ENCODE measurements at places on chromosomes 4 and X.

DNA sequence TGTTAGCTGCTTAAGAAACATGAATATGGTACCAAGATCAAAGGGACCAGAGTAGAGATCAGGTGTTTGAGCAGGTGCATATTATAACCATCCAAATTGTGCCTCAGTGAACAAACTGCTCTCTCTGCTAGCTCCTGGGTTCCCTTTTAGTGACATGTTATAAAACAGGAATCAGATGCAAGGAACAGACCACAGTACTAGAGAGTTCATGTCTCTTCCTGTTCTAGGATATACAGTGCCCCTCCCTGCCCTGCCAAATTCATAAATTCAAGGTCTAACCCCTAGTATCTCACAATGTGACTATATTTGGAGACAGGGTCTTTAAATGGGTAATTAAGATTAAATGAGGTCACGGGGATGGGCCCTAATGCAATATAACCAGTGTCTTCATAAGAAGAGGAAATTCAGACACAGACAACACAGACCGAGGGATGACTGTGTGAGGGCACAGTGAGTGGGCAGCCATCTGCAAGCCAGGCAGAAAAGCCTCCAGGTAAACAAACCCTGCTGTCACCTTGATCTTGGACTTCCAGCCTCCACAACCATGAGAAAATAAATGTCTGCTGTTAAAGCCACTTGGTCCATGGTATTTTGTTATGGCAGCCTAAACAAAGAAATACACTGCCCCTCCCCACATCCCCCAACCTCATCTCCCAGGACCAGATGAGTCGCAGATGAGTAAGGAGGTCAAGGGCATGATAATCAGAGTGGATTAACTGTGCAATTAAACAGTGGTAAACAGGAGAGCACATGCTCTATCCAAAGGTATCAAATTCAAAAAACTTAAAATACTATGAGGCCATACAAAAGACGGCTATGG is 82.5 kb downstream of the RBM47 start:
- no peak for DNase-seq

- DNase-seq = no peak
Observed at GRCh38 chrX:108323751-108324150, 114.5 kb downstream of the COL4A6 start.

DNA sequence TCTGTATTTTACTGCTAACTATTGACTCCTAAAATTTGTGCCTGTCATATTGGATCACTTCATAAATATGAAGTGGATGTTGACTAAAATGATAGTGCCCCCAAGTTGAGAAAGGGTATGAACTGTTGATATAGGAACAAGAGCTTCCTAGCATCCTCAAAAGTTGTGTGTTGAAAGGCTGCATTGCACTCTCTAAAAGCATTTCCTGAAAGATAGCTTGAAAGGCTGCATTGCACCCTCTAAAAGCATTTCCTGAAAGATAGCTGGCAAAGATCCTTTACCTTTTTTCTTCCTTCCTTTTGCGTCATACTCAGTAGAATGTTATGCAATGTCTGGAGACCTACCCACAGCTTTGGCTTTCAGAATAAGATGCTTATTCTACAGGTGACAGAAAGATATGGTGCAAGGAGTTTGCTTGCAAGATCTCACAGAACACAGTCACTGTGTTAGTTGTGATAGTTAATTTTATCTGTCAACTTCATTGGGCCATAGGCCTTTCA is 274.6 kb upstream of the GALNTL6 start:
- no peak for DNase-seq

DNA sequence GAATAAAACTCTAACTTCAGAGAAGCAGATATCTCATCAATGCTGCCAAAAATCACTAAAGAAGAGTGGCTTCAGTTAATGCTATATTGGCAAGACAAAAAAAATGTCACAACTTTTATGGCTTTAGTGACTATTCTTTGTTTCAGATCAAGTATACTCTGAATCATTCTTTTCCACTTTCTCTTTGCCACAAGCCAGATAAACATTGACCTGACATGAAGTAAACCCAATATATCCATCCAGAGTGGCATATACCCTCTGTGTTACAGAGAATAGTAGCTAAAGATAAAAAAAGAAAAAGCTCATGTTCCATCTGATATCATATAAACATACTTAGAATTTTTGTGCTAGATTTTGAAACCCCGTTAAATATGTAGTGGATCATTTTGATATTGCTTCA is 206.7 kb upstream of the CNKSR2 start:
- DNase-seq = no peak

DNA sequence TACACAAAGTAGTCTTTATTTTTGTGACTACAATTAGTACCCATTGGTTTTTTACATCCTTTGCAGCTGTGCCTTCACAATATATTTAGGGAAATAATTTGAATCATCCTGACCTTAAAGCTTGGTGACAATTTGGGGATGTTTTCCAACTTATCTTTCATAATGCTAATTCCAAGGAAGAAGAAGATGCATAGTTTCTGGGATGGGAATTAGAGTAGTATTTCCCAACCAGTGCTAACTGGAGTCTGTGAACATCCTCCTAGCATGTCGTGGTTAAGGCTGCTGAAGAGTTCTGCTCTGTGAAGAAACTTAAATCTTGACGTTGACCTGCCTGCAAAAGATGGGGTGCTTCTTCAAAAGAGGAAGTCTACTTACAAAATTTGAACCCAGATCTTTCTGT is 173.5 kb downstream of the ANK2 start:
- no peak for DNase-seq

GRCh38 chrX:55107911-55108310 is 19.1 kb downstream of the PAGE2 start:
- DNase-seq = no peak

DNA sequence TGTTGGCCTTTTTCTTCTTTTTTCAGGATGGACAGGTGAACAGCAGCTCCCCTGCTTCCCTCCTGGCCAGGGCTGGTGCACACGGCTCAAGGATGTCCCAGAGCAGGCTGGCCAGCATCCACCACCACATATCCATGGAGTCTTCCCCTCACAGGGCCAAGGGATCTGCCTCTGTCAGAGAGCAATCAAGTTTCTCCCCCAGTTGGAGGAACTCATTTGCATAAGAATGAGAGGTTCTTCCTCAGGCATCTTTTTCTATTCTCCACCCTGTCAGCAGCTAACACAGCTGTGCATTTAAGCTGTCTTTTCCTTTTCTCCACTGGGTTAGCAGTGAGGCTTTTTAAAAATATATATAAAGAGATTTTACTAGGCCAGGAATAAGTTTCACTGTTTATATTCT is 143.8 kb downstream of the ANAPC10 start:
- DNase-seq = no peak

DNA sequence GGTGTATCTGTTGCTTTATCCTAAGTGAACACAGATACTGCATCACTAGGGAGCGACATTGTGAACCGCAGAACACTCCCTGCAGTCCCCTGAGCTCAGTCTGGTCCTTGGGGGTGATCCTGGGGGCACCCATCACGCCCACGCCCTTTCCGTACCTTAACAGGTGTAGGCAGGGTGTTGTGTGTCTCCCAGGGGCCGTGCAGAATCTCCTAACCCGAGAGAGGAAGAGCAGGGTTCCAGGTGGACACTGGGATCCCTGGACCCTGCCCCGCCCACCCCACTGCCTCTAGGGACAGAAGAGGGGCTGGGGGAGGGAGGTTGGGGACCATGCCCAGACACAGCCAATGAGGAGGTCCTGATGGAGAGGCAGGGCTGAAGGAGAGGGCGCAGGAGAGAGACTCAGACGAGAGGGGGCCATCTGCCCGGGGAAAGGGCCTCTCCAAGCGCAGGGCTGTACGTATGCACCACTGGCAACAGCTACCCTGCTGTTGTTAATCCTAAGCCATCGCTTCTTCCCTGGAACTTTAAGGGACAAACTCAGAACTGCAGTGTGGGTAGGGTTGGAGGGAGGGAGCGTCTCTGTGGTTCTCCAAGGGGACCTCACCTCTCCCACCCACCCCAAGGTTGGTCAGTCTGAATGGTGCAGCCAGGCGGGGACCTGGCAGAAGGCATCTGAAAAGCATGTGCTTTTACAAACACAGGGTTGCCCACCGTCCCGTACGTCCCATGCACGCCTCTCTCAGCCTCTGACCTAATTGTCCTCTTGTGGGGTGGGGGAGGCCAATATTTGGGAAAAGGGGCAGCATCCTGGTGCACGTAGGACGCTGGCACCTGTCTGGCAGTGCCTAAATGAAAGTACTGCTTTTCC is 2.5 kb downstream of the P2RY8 start:
- no peak for DNase-seq

Data from HEK293T (cell line).